Suprapubic skin (tissue), 4 donors: ENCODE measurements at places on chromosomes 7 and 10. TPM values are rescaled to one million over a fixed set of nuclear protein-coding genes. Genes with fewer than 3 reads are reported as not detected.

GRCh38 chr10:114607358-114607998, 50.6 kb downstream of the ABLIM1 start:
- no peak for DNase-seq

- no peak for DNase-seq
These were observed 277.6 kb downstream of the KCND2 start for GRCh38 chr7:120550494-120551048.

DNA sequence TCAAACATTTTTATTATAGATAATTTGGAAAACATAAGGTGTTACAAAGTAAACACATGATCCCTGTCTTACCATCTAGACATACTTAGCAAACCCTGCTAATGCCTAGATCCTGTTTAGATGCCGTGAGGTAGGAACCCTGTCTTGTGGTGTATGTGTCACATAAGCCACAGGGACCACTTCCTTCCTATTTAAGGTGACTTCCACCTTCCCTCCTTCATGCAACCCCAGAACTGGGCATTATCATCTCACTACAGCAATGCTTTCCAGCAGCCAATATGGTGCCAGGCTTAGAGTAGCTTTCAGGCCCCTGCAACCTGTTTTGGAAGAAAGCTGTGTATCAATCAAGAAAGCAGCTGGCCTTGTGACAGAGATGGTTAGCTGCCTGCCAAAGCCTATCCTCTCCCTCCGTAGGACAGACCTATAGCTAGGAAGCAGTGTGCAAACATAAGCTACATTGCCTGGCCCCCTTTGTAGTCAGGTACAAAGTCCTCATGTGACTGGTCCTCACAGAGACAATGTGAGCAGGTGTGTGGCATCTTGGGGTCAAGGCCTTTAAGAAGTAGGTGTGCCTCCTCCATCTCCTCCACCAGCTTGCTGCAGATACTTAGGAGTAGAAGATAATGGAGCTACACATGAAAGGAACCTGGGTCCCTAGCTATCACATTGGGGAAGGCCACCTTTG, 146.8 kb downstream of the SPAG6 start:
- no peak for DNase-seq

DNA sequence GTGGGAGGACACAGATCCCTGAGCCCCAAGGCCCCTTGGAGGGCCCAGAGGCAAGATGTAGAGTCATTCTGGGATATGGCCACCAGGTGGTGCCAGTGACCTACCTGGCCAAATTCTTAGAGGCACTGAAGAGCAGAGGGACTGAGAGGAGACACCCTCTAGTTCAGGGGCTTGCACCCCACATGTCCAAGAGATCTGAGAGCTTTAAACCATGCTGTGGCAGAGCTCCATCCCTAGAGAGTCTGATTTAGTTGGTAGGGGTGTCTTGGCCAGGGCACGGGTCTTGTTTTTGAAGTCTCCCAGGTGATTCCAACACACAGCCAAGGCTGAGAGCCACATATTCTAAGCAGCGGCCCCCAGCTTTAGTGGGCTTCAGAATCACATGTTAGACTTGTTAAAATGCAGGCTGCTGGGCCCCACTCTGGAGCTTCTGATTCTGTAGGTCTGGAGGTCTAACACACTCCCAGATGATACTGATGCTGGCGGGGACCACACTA, 52.5 kb downstream of the PRF1 start:
- no peak for DNase-seq

DNA sequence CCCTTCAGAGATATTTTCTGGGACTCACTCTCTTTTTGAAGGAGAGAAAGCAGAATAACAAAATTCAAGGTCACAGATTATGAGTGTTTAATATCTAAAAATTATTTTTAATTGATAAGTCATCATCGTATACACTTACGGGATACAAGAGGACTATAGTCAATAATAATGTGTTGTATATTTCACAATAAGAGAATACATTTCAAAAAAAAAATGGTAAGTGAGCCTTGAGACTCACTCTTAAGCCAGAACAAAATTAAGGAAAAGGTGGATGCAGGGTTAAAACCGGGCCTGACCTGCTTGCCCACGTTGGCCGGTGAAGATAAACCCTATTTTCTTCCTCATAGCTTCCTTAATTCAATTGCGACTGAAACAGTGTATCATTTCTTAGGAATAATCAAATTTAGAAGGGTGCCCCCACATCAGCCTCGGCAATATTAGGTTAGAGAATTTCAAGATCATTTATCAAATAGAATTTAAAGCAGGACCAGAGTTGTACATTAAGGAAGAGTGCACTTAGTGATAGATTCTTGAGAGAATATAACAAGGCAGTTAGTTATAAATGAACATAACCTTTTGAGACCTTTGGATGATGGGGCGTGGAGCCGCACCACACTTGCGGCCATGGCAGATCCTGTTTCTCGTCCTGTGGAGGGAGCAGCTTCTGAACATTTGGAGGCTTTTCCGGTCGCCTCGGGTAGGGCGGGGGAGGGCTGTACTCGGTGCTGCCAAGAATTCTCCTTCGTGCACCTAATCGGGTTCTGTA, 321.8 kb downstream of the PAXIP1 start:
- DNase-seq, result no peak

- no peak for DNase-seq
These were observed 920.8 kb upstream of the ZNF722 start for GRCh38 chr7:63077841-63078240.

GRCh38 chr10:83517456-83517855, 621.9 kb upstream of the GHITM start:
- DNase-seq, result no peak

GRCh38 chr7:50693455-50694130, 89.1 kb downstream of the GRB10 start:
- no peak for DNase-seq

GRCh38 chr10:60856405-60856804, 78.1 kb downstream of the CDK1 start:
- no peak for DNase-seq

GRCh38 chr7:134852625-134853024, 73.2 kb downstream of the CALD1 start:
- DNase-seq, result no peak

DNA sequence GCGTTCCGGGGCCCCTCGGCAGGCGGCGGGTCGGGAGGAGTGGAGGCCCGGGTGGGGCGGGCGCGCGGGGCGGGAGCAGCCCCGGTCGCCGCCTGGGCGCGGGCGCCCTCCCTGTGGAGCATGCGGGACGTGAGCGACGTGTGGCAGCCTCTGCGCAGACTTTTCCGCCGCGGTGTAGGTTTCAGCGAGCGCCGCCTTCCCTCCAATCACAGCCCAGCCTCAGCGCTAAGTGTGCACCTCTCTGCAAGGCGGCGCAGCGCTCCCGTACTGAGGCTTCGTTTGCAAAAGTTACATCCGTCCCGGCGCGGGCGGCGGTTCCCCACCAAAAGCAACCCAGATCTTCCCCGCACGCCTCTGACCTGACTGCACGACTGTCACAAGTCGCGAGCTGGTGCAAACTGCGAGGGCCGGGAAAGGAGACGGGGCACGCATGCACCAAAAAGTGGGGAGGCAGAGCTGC, 1.2 kb upstream of the PFKFB3 start:
- peak; percentile 82 for DNase-seq

DNA sequence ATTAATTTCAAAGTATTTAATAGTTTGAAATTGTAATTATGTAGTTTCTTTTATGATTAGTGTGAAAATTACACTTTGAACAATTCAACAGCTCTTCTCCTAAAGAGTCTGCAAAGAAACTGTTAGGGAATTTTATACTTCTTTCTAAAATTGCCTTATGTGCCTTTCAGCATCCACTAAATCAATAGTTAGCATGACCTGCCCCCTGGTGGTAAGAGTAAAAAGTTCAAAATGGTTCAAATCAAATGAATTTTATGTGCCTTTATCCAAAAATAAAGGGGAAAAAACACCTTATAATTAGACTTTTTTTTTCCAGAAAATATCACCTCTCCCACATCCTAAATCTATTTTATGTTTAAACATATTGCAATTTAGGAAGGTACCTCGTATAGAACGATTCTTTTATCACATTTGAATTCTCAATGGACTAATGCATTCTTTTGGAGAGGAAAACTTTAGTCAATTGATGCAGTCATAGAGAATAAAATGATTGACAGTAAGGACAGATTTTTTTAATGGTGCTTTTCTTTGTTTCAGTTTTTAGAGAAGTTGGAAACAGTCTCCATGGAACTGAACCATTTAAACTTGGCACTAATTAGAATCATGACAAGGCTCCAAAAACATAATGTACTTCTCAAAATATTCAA, 163.7 kb downstream of the SEMA3D start:
- no peak for DNase-seq

GRCh38 chr7:21947946-21948345, 2.2 kb upstream of the CDCA7L start:
- no peak for DNase-seq

DNA sequence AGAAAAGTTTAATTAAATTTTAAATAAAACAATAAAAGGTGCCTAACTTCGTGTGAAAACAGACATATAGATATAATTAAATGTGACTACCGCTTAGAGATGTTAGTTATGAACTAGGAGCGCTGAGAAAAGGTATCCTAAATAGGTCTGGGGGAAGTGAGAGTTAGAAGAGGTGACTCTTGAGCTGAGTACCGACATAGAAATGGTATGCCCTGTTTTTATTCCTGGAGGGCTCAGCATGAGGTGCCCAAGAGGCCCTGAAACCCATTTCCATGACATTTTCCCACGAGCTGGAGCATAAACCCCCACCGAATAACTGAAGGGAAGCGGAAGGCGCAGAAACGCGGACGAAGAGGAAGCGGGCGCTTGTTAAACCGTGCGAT, 433 bp upstream of the STARD3NL start:
- no peak for DNase-seq

DNA sequence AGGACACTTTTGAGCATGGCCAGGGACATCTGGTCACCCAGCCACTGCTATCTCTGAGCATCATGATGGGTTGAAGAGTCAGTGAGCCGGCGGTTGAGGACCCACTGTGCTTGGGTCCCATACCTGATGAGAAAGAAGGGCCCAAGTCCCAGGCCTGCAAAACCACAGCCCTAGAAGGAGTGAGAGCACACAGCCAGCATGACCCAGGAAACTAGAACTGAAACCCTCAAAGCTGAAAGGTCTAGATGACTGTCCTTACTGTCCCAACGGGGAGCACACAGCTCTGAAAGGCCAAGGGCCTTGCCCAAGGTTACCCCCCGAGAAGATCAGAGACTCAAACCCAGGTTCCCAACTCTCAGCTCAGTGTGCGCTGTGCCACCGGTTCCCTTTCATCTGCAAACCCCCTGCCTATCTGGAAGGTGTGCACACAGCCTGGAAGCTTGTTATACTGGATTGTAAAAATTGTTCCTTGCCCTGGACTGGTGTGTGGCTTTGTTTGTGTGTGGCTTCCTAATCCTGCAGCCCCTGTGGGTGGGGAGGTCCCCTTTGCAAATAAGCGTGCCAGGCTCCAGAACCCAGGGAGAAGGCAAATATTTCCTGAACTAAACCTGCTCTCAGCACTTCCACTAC, 22.6 kb upstream of the PSAP start:
- no peak for DNase-seq

DNA sequence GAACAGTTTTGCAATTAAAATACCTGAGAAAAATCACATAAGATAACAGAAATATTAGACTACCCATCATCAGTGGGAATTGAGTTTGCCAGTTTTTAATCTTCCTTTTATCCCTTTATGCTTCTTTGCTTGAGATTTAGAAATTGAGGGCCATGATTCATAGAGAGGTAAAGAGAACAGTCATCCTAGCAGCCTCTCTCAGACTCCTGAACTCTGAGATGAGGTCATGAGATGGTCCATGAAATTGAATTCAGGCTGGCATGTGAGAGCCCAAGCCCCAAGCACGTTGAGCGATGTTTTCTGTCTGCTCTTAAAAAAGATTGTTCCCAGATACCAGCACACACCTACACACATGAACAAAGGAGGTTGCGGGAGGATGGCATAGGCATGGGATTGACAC, 91.1 kb downstream of the CREB5 start:
- no peak for DNase-seq

- DNase-seq, result peak; percentile 55
These were observed 54.9 kb downstream of the PDGFA start for GRCh38 chr7:464454-465401.

DNA sequence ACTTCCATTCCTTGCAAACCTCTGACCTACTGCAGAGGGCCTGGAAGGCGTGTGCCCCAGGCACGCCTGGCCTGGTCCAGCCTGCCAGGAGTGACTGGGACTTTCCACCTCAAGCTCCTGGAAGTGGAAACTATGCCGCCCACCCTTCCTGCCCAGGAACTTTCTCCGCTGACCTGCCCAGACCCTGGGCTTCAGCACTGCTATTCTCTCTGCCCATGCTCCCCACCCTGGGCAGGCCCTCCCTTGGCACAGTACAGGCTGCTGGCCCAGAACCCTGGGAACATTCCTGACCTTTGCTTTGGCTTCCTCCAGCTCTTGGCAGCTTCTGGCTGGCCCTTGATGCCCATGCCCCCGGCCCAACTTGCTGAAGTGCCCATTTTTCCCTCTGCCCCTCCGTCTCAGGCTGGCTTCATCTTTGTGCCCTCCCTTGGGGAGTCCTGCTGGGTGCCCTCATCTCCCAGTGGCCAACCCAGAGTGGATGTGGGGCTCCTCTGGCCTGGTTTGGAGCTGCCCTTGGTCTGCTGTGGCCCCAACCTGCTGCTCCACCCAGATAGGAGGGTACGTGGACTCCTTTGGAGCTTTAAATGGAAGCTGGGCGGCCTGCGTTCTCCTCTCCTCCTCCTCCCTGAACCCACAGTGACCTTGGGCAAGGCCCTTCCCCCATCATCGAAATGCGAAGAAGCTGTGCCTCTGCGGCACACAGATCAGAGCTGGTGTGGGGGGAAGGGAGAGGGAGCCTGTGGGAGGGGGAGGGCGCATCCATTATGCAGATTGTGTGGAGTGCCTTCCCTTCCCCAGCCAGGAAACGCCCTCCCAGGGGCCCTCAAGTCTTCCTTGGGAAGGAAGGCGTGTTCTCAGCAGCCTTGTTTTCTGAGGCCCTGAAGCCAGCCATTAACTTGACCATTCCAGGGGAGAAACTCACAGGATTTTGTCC, 3.4 kb downstream of the MMRN2 start:
- DNase-seq, result peak; percentile 74

GRCh38 chr10:73376679-73377078, 18.0 kb upstream of the CFAP70 start:
- DNase-seq, result no peak

DNA sequence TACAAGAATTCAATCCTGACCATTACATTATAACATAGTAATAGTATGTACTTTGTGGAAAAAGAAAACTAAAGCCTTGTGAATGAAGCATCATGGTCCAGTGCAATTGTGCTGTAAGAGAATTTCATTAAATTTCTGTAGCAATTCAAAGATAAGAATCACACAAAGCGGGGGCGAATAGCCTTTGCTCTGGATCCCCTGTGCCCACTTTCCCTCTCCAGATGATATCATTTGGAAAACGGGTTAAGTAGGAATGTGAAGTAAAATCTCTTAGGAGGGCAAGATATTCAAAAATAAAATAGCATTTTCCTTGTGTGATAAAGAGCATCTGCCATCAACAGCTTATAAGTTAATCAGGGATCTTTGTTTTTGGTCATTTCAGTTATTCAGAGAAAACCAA, 177.1 kb downstream of the CHRM2 start:
- DNase-seq, result no peak

The SLC35G1 gene
- total RNA-seq, result 1.4 TPM

The CYP2C19 gene
- 0.30 TPM for total RNA-seq

The GIMAP1 gene
- total RNA-seq, result 1.3 TPM

The CCDC136 gene
- total RNA-seq, result 2.7 TPM

The WNT16 gene
- 12.7 TPM for total RNA-seq

The MYPN gene
- total RNA-seq, result not detected

The PIP gene
- total RNA-seq, result 592 TPM

The HGF gene
- 0.47 TPM for total RNA-seq

The CUL2 gene
- 18.3 TPM for total RNA-seq

The NKX2-3 gene
- not detected for total RNA-seq
